ENCODE measurements at places on chromosomes 16 and 17.

GRCh38 chr17:76240461-76241203 lies at the start of gene RNF157:
Gene RNF157 (minus strand): TSS chr17:76240493. CDS start chr17:76240240, 253 bp downstream.
- DNase-seq, result peak; percentile 29

- no peak for DNase-seq
These were observed 79.3 kb downstream of the ABCC12 start for GRCh38 chr16:48076455-48077012.

DNA sequence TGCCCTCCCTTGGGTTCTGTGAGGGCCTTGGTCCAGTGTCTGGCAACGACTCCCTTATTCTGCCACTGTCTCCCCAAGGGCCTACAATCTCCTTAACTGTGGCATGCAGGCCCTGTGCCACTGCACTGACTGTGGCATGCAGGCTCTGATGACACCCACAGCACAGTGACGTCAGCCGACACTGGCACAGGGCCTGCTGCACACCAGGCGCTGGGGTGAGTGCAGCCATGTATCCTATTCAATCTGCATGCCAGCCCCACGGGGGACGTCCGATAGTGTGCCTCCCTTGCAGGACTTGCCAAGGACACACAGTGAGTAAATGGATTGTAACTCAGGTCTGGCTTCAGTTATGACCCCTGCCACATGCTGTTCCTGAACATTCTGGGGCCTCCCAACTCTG lies 39.8 kb upstream of the RASD1 start:
- DNase-seq, result no peak

DNA sequence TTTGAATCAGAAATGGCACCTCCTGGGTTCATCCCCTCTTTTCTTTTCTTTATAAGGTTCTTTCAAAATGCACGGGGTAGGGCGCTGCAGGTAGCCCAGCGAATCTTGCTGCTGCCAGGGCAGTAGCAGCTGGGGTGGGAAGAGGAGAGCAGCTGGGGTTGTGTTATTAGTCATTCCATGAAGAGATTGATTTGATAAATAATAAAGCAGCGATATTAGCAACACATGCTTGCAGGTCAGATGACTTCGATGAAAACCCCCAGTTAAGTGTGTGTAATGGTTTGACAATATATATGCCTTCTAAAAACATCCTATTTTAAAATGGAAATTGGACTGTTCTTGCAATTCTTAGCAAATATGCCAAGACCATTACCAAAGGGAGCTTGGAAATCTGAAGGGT lies 200.7 kb downstream of the CCDC182 start:
- DNase-seq, result no peak

GRCh38 chr17:68719431-68719830 lies 118.3 kb upstream of the FAM20A start:
- DNase-seq, result no peak

- DNase-seq, result no peak
These were observed 42.1 kb downstream of the AIPL1 start for GRCh38 chr17:6392609-6393350.

GRCh38 chr17:78448356-78448993 lies 70.0 kb downstream of the PGS1 start:
- DNase-seq, result no peak

DNA sequence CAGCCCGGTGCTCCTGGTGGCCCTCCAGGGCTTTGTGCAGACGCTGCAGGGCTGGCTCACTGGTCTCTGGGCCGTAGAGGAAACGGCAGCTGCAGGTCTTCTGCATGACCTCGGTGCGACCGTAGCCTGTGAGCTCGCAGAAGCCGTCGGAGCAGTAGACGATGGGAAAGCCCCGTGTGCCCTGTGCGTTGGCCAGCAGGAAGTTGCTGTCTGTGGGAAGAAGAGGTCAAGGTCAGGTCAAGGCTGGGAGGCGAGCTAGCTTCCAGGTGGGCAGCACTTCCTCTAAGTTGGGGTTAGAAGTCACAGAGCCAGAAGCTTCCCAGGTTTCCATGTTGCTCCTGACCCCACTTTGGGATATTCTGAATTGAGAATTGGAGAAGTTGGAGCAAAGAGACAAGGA lies 2.1 kb downstream of the KCNH4 start:
- no peak for DNase-seq

GRCh38 chr17:29572691-29573557 lies 4.4 kb downstream of the TP53I13 start:
- no peak for DNase-seq

DNA sequence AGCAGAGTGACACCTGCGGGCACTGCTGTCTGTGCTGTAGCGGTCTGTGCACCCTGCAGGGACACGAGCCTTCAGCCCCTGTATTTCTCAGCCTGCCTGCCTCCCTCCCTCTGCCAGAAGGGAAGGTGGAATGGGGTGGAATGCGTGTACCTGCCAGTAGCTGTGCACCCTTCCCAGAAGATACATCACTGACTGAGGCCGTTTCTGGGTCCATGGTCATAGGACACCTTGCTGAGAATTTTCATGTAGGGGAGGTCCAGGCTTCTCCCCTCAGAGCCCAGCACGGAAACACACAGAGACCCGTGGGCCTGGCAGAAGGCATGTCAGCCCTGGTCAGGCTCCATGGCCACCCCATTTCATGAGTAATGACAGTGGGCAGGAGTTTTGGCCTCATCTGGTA lies 16.5 kb downstream of the DBNDD1 start:
- no peak for DNase-seq

GRCh38 chr17:50872710-50873424 lies 6.7 kb upstream of the TOB1 start:
- DNase-seq, result no peak

DNA sequence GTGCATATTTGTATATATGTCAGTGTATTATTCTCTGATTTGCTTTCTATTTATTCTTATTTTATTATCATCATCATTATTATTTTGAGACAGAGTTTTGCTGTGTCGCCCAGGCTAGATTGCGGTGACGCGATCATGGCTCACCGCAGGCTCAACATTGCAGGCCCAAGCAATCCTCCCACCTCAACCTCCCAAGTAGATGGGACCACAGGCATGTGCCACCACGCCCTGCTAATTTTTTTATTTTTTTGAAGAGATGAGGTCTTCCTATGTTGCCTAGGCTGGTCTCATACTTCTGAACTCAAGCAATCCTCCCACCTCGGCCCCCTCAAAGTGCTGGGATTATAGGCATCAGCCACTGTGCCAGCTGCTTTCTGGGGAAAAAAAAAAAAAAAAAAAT lies 8.4 kb upstream of the ARHGAP17 start:
- no peak for DNase-seq

- DNase-seq, result no peak
These were observed 8.4 kb downstream of the CBX4 start for GRCh38 chr17:79830763-79831264.

GRCh38 chr16:78996790-78997189 lies 603.7 kb downstream of the MAF start:
- DNase-seq, result no peak

GRCh38 chr16:3119286-3119685 lies 6.9 kb downstream of the ZNF205 start:
- DNase-seq, result no peak

GRCh38 chr17:47998044-47998443 lies 27.1 kb downstream of the CDK5RAP3 start:
- DNase-seq, result no peak

- no peak for DNase-seq
These were observed 2.9 kb downstream of the ABCA3 start for GRCh38 chr16:2337431-2338296.

- DNase-seq, result no peak
These were observed 367.6 kb upstream of the ERCC4 start for GRCh38 chr16:13552062-13552959.

All from stimulated activated CD4-positive, alpha-beta T cell treated with anti-CD3 and anti-CD28 coated beads, Interleukin-1b, Interleukin-23, amount 100 ng/mL, for 1 hour (primary cell).